Esophagus mucosa (tissue), 1 donor: ENCODE measurements at places on chromosomes 7 and 10.

GRCh38 chr10:97737770-97738265 is 890 bp downstream of the ZFYVE27 start:
- ATAC-seq = no peak

GRCh38 chr7:47657126-47657525 is 75.2 kb upstream of the TNS3 start:
- ATAC-seq = no peak

DNA sequence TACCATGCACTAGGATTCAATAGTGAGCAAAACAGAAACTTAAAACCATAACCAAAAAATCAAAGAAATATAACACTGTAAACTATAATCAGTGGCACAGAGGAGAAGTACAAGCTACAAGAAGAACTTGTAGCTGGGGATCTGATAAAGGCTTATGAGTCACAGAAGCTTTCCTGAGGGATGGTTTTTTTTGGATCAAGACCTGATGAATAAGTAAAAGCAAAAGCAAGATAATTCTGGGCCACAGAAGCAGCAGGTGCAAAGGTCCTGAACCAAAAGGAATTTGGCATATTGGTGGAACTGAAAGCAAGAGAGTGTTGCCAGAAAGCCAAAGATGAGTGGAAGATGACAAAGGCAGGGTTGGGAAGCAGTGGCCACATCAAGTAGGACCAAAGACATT is 37.4 kb upstream of the BET1 start:
- ATAC-seq = no peak

DNA sequence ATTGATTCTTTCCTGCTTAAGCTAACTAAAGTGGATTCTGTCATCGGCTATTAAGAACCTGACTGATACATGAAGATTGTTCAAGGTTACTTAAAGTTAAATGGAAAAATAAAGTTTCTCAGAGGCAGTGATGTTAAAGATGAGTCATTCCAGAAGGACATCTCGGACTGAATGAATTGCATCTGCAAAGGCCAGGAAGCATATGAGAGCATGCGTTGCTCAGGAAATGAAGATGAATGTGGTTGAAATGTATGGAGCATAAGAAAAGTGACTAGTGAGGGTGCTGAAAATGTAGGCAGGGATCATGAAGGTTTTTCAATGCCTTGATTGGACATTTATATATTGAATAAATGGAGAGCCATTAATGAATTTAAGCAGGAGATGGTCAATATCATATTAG is 133.9 kb upstream of the GHITM start:
- no peak for ATAC-seq

- peak; percentile 99 for ATAC-seq
Measured at GRCh38 chr7:77393261-77393660, 22.9 kb downstream of the GSAP start.

- no peak for ATAC-seq
Measured at GRCh38 chr7:150340875-150341262, 560 bp downstream of the RARRES2 start.

- no peak for ATAC-seq
Measured at GRCh38 chr7:116788572-116789197, 73.7 kb upstream of the CAPZA2 start.

DNA sequence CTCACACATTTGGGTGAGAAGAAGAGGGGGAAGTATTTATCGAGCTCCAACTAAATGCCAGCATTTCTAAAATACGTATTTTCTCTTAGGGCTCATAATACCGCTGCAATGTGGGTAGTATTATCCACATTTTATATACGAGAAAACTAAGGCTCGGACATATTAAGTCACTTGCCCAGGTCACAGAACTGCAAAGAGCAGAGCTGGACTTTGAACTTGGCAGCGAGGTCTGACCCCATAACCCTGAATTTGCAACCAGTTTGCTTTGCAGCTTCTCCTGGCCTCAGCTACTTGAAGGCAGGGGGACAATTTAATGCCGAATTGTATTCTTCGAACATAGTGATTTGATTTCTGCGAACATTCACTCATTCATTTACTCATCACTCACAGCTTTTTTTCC is 7.2 kb downstream of the ABLIM1 start:
- no peak for ATAC-seq

DNA sequence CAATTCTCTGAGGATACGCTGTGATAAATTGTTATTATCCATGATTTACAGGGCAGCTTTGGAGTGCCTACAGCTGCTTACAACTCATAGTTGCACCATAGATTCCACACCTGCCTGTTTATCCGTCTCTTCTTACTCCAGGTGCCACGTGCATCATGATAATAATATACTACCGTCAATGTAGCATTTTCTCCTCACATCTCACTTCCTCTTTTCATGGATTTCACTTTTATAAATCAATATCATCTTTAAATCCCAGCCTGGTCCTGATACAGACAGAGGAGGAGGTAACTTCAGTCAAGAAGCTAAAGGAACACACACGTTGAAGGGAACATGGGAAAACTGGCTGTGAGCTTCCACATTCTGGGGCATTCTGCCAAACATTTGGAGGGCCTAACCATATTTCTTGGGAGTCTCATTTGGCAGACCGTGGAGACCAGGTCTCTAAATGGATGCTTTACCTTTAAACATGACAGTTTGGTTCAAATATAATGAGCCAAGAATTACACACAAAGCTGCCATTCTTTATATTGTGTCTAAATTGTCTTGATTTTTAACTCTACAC is 2.4 kb downstream of the CH25H start:
- no peak for ATAC-seq

- ATAC-seq = no peak
Measured at GRCh38 chr10:86663046-86663345, 5.3 kb upstream of the LDB3 start.
